ENCODE measurements at places on chromosomes 11 and 22.

DNA sequence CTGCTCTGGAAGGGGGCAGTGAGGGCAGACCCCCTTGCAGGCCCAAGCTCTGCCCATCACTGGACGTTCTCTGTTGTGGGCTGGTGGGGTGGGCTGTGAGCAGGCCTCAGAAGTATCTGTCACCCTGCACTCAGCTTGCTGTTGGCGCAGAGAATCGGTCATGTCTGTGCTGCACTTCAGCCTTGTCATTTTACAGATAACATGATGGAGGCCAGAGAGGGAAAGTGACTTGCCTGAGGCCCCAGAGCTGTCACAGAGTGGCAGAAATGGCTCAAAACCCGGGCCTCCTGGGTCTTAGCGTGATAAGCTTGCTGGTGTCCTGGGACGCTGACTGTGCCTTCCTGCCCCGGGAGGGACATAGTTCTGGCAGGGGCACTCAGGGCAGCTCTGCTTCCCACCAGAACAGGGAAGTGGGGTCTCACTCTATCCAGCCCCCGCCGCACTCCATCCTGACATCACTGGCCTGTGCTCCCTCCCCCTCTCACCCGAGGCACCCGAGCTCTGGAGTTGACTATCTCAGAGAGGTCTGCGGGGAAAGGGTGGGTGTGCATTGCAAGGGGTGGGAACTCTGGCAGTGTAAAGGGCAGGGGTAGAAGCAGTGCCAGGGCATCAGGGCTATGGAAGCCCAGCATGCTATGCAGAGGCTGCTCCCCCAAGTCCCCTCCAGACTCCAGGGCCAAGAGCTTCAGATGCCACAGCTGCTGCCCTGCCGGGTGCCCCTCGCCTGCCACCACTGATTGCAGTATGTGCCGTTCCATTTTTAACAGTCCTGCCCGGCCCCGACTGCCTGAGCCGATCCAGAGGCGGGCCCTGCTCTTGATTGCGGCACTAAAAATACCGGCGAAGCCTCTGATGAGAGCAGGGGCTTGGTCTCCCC lies 50.4 kb upstream of the NECTIN1 start:
- DNase-seq = no peak

DNA sequence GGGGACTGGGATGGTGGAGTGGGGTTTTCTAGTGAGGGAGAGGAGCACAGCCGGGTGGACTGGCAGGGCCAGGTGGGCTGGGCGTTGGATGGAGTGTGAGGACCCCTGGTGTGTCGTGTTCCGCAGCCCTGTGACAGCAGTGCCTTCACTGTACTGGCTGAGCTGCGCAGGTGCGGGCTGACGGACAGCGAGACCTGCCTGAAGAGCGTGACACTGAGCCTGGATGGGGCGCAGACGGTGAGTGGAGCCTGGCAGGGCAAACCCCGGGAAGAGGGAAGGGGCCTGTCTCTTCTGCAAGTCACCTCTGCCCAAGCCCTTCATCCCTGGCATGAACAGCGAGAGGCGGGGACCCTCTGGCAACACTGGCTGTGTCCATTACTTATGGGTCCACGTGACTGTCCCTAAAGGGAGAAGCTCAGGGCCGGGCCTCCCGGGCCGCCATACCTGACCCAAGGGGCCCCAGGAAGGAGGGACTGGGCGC lies 10.0 kb downstream of the MUC5AC start:
- no peak for DNase-seq

DNA sequence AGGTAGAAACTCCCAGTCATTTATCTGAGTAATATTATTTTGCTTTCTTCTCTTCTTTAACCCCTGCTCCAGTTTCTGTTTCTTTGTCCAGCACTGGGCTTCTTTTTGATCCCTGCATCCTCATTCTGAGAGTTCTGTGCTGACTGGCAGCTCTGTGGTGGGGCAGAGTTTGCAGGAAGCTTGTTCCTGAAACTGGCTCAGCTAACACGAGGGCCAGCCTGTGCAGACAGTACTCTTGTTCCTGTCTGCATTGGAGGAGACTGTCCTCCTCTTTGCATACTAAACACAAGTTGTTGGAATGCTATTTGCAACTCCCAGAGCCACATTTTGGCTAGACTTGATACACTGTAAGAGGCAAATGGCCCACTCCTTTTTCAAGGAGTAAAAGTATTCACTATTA lies 93.1 kb upstream of the HORMAD2 start:
- peak; percentile 25 for DNase-seq

DNA sequence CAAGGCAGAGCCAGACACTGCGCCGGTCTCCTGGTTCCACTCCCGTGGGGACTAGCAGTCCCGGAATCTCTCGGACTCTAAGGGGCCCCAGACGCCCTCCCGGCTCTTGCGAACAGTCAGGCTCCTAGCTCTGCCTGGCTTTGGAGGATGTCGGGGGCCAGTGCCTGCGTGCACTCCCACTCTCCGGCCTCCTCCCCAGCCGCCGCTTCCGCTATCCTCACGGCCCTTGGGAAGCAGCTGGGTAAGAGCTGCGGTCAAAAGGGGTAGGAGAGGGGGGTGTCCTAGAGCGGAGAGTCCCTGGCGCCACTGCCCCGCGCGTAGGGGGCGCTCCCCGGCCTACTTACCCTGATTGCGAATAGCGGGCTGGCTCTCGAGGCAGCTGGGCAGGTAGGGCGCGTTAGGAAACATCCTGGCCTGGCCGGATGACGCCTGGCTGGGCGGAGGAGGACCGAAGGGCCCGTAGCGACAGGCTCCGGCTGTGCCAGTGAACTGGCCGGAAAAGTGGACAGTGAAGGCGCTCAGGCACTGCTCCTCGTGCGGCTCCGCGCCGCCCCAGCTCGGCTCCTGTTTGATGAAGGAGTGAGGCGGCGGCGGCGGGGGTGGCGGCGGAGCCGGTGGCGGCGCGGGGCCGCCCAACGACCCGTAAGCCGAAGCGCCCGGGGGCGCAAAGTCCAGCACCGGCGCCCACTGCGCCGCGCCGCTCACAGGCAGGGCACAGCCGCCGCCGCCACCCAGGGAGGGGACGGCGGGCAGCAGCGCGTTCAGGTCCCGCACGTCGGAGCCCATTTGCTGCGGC lies 785 bp downstream of the WT1 start:
- no peak for DNase-seq

GRCh38 chr11:93747122-93747521 lies 5.7 kb downstream of the C11orf54 start:
- DNase-seq = no peak

GRCh38 chr22:31947296-31947695 lies 3.0 kb downstream of the YWHAH start:
- peak; percentile 11 for DNase-seq

DNA sequence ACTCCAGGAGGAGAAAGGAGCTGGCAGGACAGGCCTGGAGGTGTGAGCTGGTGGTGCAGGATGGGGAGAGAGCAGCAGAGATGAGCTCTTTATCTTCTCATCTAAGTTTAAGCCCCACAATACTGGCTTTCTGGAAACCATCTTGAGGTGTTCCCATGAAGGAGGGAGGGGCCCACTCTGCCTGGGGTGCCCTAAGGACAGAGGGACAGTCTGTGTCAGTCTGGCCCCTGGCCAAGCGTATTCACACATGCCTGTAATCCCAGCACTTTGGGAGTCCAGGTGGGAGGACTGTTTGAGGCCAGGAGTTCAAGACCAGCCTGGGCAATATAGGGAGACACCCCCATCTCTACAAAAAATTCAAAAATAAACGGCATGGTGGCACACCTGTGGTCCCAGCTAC lies 8.9 kb downstream of the SERHL2 start:
- no peak for DNase-seq

GRCh38 chr11:65773784-65774411 lies 6.9 kb downstream of the AP5B1 start:
- DNase-seq = no peak

DNA sequence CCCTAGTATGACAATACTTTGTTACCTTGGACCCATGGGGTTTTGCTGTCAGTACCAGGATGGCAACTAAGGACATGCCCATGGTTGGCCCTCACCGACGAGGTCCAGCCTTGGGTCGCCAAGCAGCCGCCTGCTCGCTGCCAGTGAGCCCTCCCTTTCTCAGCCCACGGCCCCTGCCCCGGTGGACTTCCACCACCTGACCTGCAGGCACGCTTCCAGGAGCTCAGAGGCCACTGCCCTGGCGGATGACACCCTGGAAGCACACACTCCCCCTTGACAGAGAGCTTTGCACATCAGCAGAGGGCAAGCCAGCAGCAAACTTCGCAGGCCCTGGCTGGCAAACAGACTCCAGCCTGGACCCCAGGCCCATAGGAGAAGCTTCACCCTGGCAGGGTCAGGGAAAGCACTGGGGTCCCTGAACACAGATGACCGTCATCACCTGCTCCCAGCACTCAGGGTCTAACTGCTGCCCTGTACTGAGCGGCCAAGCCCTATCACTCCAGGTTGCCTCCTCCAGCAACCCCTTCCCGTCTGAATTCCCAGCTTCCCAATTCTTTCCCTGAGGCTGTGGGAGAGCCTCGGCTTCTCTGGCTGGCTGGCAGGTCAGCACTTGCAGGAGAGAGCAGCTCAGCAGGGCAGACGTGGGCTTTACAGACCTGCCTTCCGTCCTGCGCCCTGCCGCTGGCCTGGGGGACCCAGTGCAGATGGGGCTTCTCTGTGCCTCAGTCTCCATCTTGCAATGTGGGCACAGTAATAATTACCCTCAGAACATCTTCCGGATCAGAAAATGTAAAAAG lies 2.7 kb upstream of the PPARA start:
- DNase-seq = peak; percentile 26

DNA sequence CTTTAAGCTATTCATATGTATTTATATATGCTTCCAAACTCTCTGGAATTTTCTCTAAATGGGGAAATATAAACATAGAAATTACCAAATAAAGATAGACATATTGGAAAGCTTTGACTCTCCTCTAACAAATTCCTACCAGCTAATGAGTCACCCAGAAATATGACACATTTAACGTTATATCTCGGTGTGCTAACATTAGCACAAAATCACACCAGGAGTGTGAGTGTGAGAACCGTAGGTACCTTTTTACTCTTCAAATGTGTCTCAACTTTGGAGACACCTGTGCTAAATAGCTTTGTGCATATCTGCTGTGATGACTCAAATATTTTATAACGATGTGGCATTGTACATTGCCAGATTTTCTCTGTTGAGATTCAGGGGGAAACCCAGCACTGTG lies 714.4 kb downstream of the METTL15 start:
- DNase-seq = no peak

DNA sequence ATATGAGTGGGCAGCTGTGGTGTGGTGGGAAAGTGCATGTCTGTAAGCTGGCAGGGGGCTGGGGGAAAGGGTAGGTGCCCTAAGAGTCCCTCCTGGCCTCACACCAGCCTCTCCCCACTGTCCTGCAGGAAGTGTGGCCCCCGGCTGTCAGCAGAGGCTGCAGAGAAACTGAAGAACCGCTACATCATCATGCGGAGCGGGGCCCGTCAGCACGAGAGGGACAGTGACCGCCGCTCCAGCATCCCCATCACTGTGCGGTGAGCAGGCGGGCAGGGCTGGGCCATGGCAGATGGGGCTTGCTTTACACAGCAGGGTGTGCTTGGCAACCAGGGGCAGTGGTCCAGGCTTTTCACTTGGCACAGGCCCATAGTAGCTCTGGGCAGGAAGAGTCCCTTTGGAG lies 19.8 kb downstream of the MCM5 start:
- no peak for DNase-seq

Measured in posterior cingulate gyrus (tissue), 11 donors.